Stimulated activated CD8-positive, alpha-beta memory T cell treated with anti-CD3 and anti-CD28 coated beads, Interleukin-7, amount 100 ng/mL, for 48 hours (primary cell): ENCODE measurements at places on chromosomes 1 and 21.
A peak's percentile ranks its signal among the peaks of the same experiment; 100 is the strongest.

GRCh38 chr21:44519346-44520325, 20.4 kb downstream of the KRTAP10-1 start:
- DNase-seq = no peak

GRCh38 chr21:21018821-21019220, 20.6 kb downstream of the NCAM2 start:
- DNase-seq = no peak

GRCh38 chr1:33276573-33277298, 20.4 kb downstream of the ZNF362 start:
- DNase-seq = no peak

DNA sequence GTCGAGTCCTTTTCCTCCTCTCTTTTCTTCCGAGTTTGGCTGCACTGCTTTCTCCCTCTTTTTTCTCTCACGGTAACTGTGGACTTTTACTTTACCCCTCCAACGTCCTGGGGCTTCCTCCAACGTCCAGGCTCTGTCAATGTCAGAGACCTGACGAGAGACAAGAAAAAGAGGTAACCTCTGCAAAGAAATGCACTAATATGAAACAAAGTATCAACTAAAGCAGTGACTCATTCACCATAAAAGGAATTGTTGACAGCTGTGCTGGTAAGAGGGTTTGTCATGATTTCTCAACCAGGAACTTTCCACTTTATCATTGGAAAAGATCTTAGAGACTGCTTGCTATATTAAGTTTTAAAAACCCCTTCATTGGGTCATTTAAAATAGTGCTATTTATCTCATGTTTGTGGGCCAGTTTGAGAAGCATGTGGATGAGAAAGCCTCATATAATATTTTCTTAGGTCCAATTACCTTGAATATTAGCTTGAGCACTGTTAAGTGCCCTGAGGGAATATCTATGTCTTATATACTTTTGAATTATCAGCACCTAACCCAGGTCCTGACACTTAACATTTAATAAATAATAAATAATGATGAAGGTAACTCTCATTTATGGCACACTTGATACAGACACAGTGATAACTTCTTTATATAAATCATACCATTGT, at the start of gene GBP2:
Gene GBP2, minus strand, starts transcription at position 202 of the 668 bp plus-strand sequence. CDS start 4,148 bp downstream, outside the sequence.
- DNase-seq = no peak

GRCh38 chr1:66271216-66271903, 262.6 kb upstream of the SGIP1 start:
- no peak for DNase-seq

DNA sequence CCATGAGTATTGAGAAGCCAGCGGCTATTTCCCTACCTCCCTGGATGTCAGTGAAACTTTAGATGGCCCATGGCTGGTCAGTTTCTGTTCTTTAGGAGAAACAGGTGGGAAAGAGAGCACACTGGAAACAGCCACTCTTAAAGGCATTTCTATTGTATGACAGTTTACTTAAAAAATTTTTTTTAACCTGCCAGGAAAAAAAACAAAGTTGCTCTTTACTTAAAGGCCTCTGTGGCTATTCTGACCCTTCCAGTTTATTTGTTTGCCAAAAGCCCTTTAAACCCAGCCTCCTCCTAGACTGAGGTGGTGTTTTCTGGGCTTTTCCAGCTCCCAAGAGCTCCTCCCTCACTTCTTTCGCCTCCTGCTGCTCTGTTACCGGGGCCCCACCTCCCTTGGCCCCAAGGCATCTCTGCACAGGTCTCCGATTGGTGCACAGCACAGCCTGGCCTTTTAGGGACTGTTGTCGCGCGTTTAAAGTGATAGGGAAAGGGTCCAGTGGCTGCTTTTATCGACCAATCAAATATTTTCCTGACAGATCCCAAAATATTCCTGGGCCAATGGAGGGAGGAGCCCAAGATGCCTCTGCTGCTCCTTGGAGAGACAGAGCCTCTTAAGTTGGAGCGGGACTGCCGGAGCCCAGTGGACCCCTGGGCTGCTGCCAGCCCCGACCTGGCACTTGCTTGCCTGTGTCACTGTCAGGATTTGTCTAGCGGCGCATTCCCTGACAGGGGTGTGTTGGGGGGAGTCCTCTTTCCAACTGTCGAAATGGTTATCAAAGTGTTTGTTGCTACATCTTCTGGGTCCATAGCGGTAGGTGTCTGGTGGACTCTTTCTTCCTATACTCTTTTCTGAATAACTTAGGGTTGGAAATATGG, at the start of gene SH3BGR:
Gene SH3BGR, plus strand, starts transcription at position 639 of the 875 bp plus-strand sequence. Its CDS starts 127 bp downstream, at position 766.
- DNase-seq = no peak

DNA sequence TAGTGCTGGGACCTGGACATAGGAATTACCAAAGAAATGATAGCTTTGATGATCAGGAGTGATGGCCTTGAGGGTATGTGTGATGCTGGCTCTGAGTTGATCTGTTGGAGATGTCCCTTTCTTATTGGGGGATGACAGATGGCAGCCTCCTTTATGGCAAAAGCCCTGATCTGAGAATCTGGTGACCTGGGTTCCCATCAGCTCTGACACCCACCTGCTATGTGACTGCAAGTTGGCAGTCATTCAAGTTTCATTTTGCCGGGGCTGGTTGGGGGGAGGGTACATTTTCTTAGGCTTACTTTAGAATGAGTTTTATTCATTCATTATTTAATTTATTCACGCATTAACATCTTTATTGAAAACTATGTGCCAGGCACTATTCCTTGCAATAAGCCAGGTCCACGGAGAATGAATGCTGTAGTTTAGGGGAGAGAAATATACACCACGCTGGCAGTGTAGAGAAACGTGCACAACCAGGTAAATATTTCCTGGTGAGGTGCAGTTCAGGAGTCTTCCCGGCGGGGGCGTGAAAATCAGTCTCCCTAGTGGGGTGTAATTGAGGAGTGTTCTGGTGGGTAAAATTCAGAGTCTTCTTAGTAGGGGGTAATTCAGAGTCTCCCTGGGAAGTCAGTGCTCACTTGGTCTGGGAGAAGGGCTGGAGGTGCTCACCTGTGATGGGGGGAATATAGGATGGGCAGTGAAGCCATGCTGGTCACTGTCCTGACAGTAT, 401.3 kb downstream of the CAMTA1 start:
- DNase-seq = no peak

DNA sequence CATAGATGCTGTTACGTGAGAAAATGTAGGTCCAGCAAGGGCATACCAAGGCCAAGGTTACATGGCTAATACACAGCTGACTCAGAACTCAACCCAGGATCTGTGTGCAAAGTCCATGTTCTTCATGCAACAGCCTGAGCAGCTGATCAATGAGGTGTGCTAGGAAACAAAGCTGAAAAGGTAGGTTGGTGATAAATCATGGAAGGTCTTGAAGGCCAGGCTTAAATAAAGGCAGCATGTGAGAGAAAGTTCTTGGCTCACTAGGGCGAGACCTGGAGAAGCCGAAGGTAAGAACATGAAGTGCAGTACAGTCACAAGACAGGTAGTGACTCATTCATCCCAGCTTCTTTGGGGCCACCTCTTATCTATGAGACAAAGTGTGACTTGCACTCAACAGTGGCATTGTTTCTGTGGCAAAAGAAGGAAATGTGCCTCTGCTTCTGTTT, 33.4 kb downstream of the TLR5 start:
- DNase-seq = no peak

DNA sequence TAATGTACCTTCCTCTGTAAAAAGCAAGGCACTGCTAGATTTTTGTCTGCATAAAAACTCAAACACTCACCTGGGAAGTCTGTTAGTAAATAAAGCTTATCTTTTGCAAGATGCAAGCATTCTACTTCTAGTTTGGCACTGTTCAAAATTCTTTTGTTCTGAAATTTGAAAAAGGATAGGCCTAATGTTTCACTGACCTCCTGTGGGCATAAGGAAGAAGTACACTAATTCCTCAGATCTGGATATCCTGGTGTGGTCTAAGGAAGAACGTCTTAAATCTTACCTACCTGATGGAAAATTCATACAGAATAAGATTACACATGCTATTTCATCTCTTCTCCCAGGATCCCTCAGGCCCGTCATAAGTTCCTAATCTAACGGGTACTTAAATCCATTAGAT, 93.5 kb upstream of the CAMK1G start:
- no peak for DNase-seq

- no peak for DNase-seq
These were observed 28.5 kb upstream of the CAMK1G start for GRCh38 chr1:209554761-209555611.

- peak; percentile 25 for DNase-seq
These were observed 50.2 kb upstream of the TSHB start for GRCh38 chr1:114979278-114979891.

- no peak for DNase-seq
These were observed 60.1 kb upstream of the ASB17 start for GRCh38 chr1:75992312-75992711.

DNA sequence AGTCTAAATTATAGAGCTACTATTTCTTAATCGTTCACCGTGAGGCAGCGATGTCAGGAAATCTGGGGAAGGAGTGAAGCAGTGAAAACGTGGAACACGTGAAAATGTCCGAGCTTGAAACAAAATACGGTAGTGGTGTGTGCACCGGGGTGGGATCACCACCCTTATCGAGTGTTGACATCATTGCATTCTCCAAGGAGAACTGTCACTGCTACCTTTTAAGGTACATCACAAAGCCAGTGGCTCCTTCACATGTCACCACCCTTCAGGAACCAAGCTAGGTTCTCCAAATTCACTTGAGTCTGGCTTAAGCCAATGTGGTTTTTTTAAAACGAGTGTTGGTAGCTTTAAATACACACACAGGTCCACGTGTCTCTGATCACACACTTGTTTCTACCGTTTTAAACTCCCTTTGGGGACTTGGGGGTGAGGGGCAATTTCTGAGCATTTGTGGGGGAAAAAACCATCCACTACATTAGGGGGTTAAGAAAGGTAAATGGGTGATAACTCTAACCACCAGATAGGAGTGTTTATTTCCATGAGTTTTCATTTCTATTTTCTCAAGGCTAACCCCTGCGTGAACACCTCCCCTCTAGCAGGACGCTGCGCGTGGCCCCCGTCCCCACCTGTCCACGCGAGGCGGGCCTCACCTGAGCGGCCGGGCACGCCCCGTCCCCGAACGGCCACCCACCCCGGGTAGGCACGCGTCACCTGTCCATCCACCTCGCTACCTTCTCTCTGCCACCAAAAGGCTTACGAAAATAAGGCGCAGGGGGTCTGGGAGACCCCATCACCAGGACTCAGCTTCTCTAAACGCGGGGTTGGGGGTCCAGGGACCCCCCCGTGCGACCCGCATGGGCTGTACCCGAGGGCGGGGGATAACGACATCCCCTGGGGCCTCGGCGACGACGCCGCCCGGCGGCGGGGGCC, 978 bp downstream of the PRDM15 start:
- DNase-seq = no peak

DNA sequence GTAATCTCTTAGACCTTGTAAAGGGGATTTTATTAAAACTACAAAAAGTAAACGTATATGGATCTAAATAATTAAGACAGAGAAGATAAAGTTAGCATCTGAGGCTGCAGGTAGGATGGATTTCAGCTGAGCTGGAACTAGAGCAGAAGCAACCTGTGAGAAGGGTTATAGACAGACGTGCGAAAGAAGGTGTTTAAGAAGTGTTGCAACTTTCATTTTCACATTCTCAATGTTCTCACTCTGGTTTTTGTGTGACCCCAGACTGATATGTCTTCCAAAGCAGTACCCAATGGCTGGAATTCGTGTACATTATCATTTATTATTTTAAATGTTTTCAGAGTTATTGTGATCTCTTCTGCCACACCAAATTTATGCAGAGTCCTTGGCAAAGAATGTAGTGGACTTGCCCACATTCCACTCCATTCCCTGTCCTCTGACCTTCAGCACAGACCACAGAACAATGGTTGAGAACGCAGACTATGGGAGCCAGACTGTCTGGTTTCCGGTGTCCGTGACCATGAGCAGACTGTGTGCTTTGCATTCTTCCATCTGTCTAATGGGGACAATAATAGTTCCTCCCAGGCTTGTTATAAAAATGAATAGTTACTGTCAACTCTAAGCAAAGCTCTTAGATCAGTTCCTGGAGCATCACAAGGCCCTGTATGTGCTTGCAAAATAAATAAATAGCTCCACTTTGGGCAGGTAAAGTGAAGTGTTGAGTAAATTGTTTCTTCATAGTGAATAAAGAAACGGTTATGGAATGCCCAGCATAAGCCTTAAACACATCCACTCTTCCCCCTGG, 140.6 kb upstream of the SAMSN1 start:
- no peak for DNase-seq

DNA sequence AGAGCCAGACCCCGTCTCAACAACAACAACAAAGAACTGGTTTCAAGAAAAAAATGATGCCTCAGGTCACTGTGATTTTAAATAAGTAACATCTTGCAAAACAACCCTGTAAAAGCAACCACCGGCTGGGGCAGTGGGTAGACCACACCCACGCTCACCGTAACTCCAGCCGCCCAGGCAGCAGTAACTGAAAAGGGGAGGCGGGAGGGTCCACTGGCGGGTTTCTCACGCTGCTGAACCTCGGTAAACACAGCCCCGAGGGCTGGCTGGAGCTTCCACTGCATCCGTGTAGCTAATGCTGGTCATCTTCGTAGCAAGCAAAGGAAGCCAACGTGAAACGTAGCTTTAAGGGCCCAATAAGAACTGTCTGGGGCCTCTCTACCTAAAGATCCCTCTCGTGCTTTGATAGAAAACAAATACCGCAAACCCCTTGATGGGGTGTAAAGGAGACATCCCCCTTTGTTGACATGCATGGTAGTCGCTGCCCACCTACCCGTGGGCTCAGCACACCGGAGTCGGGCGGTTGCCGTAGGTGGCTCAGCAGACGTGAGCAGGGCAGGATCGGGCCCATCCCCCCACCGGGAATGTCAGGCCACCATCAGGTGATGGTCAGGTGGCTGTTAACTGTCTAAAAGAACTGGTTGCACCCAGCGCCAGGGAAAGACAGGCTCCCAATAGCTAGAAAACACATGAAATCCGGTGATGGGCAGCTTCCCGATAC, 4.2 kb downstream of the C1orf159 start:
- no peak for DNase-seq

GRCh38 chr1:168509875-168510791, 33.7 kb downstream of the XCL2 start:
- DNase-seq = peak; percentile 55

DNA sequence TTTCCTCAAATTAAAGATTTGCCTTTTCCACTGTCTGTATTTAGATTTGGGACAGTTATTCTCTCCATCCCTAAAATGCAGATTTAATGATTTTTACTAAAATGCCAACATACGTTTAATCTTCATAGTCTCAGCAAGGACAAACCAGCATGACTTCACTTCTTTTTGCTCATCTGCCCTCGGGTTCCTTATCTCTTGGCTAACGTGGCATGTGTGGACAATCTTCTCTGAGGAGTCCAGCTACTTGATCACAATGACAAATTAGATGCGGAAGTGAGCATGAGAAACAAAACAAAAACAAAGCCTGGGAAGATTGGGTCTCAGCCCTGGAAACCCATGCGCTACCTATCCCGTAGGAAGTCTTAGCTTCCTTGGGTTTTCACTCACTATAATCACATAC, 1.0 kb downstream of the MRAP start:
- DNase-seq = no peak
